ENCODE measurements at places on chromosomes 16 and 17. TPM values are rescaled to one million over a fixed set of nuclear protein-coding genes. Genes with fewer than 3 reads are reported as not detected.

Gene NEK8
- polyA plus RNA-seq = 2.7 TPM

Gene TRAPPC1
- 132 TPM for polyA plus RNA-seq

Gene UBE2I
- polyA plus RNA-seq = 52.4 TPM

Gene SPEM1
- polyA plus RNA-seq = not detected

Gene SYNGR3
- polyA plus RNA-seq = 0.24 TPM

Measured in adipose tissue (tissue), 3 donors.